ENCODE measurements at places on chromosomes 2 and 18.
A peak's percentile ranks its signal among the peaks of the same experiment; 100 is the strongest.

DNA sequence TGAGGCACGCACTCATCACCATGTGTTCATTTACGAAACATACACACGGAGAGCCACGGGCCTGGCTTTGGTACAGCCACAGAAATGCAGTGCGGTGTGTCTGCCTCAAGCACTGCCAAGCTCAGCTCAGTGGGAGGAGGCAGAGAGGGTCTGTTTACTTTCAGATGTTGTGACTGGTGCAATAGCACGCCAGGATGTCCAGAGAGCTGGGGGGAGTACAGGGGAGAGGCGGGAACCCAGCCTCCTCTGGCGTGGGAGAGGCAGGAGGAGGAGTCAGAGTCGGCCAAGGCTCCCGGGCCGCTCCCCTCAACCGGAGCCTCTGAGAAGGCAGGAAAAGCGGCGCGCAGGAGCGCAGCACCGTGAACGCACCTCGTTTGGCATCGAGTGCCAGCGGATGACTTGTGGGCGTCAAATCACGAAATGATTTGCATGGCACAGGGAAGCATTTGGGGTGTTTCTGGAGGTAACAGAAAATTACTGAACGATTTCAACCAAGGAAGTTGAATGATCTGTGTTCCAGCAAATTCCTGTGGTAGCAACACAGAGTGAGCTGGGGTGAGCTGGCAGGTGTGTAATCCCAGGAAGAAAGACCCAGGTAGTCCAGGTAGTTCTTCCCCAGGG is 143.0 kb downstream of the ZNF516 start:
- DNase-seq, result peak; percentile 85

DNA sequence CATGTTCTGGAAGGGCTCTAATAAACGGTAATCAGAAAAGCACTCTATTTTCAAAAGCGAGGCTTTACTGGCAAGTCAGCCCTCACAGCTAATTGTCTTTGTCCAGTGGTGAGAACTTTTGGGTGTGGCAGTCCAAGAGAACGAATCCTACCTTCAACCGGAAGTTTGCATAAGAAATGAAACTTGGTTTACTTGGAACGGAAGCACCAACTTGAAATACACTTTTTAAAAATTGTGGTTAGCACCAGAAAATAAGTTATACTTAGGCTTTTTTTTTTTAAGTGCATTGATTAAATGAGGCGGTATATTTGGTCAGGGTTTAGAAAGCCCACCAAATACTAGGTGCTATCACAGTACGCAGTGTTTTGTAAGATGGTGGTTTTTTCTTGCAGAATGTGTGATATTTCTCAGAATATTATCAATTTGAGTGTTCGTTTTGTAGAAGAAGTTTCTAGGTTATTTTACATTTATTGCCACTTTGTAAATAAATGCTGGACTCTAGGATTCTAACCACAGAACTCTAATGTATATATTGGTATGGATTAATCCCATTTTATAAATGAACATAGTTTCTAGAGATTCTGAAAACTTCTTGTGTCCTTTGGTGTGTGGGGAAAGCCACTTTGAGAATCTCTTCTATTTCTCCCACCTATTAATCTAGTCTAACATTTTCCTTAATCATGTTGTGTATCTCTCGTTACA is 1.2 kb downstream of the MYL12A start:
- no peak for DNase-seq

GRCh38 chr2:78766459-78766858 is 259.0 kb upstream of the REG3G start:
- no peak for DNase-seq

DNA sequence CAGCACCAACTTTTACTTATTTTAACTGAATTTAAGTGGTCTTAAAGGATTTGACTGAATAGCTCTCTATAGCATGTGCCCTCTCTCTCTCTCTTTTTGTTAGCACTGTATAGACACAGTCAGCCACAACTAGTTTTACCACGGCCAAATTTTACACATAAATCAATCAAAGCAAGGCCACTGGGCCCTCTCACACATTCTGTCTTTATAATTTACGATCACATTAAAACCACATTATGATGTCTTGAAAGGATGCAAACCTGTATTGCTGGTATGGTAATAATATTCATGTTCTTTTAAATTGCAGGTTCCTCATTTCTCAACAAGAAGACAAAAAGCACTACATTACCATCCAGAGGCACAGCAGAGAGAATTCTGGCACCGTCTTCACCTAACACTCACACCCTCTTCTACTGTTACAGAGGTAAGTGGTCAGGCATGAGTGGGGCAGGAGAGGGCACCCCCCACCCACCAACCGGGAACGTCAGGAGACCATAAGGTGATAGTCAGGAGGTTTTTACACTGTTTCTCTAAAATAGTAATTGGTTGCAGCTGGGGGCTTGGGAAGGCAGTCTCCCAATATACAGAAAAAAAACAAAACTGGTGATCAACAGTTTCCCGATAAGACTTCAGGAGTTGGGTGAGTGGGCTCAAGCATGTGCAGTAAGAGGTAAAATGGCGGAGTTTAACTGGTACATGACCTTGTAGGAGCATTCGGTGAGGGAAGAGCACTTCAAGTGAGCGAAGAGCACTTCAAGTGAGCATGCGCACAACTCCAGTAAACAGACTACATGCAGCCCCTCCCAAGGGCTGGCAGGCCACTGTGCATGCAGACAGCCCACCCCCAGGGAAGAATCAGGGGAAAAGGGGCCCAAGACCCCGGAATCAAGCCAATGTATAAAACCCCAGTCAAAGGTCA is 296.7 kb downstream of the PIEZO2 start:
- DNase-seq, result no peak

DNA sequence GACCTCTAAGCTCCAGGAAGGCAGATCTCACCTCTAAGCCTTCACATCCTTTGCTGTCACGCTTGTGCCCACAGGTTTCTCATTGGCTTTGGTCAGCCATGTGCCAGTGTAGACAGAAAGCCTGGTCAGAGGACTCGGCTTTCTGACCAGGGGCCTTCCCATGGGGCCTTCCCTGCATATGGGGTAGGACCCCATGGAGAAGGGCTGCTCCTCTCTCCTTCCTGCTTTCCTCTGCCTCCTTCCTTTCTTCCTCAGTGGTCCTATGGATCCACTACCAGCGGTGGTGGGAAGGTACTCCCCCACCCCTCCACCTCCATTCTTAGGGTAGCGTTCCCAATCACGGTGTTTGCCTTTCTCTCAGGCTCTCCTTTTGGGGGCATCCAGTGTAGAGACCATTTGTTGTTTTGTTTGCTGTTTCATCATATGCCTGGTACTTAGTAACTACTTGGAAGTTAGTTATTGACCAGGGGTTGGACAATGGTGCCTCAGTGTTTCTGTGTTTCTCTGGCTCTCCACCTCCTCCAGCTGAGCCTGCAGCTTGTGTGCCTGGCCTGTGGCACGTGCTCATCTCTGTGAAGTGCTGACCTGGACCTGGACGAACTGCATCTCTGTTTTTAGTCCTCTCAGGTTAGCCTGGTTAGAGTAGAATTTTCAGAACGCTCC is 71.6 kb downstream of the ZNF407 start:
- no peak for DNase-seq

GRCh38 chr2:42369532-42370229 is 8.7 kb upstream of the COX7A2L start:
- DNase-seq, result no peak

All from AG09319 (cell line).